Bladder microvascular endothelial cell (primary cell): ENCODE measurements at places on chromosomes 1 and 21. TPM values are rescaled to one million over a fixed set of nuclear protein-coding genes. Genes with fewer than 3 reads are reported as not detected.

The KIAA1614 gene
- 3.4 and 3.8 TPM in 2 replicates for total RNA-seq

The CDC14A gene
- 15.7 and 18.1 TPM in 2 replicates for total RNA-seq

The PTPN22 gene
- 0.49 and 0.63 TPM in 2 replicates for total RNA-seq

The HENMT1 gene
- 1.9 and 2.2 TPM in 2 replicates for total RNA-seq

The SELE gene
- 12.0 and 57.2 TPM in 2 replicates for total RNA-seq

The ADAM30 gene
- not detected in 2 replicates for total RNA-seq

The RBM11 gene
- total RNA-seq: not detected in 2 replicates

The TENT5C gene
- 0.16 and 1.1 TPM in 2 replicates for total RNA-seq

The PCNX2 gene
- total RNA-seq: 2.3 and 5.0 TPM in 2 replicates

The LCE1E gene
- total RNA-seq: not detected in 2 replicates

The CC2D1B gene
- 19.9 and 22.8 TPM in 2 replicates for total RNA-seq

The LYST gene
- total RNA-seq: 11.2 and 30.1 TPM in 2 replicates

The HTR1D gene
- 0.49 and 0.69 TPM in 2 replicates for total RNA-seq

The TFF1 gene
- not detected in 2 replicates for total RNA-seq

The SHE gene
- 59.3 and 71.6 TPM in 2 replicates for total RNA-seq

The NGF gene
- 0.13 and 0.32 TPM in 2 replicates for total RNA-seq

The RPE65 gene
- total RNA-seq: not detected in 2 replicates

The DEPDC1 gene
- 10.8 TPM in 2 replicates for total RNA-seq

The SLAMF6 gene
- not detected in 2 replicates for total RNA-seq

The PDC gene
- total RNA-seq: not detected in 2 replicates

The TSPAN1 gene
- total RNA-seq: 0.49 TPM in 1 of 2 replicates, not detected in the other

The SMIM34 gene
- not detected in 2 replicates for total RNA-seq

The TMEM39B gene
- 9.2 and 13.5 TPM in 2 replicates for total RNA-seq

The FCMR gene
- total RNA-seq: not detected in 2 replicates

The FAM177B gene
- total RNA-seq: not detected in 2 replicates

The TTC39A gene
- total RNA-seq: 0.94 and 0.97 TPM in 2 replicates

The F13B gene
- total RNA-seq: not detected in 2 replicates

The ARHGEF16 gene
- 0.81 and 0.94 TPM in 2 replicates for total RNA-seq

The CD53 gene
- total RNA-seq: not detected in 2 replicates

The CCDC185 gene
- not detected in 2 replicates for total RNA-seq

The LCE2B gene
- total RNA-seq: not detected in 2 replicates

The HAO2 gene
- not detected in 2 replicates for total RNA-seq

The LIN9 gene
- total RNA-seq: 5.0 and 5.9 TPM in 2 replicates

The ZC3H12A gene
- 4.4 and 6.6 TPM in 2 replicates for total RNA-seq

The MLLT11 gene
- 1.1 and 2.0 TPM in 2 replicates for total RNA-seq

The TMEM200B gene
- total RNA-seq: 0.19 and 0.49 TPM in 2 replicates

The C1orf53 gene
- total RNA-seq: 0.49 and 1.3 TPM in 2 replicates

The ATAD3C gene
- 1.4 TPM in 1 of 2 replicates, not detected in the other for total RNA-seq
